Fibroblast of upper back skin (primary cell): ENCODE measurements at places on chromosomes 11 and 22.

- DNase-seq, result peak; percentile 55
Measured at GRCh38 chr11:75365711-75366181, 14.3 kb upstream of the ARRB1 start.

- DNase-seq, result no peak
Measured at GRCh38 chr11:40506226-40506625, 953.2 kb downstream of the LRRC4C start.

DNA sequence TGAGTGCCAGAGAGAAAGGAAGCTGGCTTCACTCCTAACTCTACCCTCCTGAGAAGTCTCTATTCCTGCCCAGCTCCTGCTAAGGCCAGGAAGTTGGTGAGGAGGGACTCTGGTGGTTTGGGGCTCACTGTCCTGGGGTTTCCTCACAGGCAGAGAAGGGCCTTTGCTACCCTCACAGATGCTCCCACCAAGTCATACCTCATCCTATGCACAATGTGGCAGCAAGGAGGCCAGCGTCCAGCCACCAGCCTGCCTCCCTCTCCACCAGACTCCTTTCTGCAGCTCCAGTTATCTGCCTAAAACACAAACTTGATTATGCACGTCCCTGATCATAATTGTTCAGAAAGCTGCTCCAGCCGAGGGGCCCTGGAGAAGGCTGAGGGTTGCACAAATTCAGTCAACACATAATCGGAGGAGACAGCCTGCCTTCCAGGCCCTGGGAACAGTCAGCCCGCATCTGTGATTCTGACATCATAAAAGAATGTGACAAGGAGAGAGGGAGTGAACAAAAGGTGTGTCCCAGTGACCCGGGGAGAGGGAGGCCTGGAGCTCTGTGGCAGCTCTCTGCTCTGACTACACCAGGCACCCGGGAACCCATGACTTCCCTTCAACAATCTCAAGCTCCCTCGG is 28.8 kb downstream of the DKK3 start:
- peak; percentile 52 for DNase-seq

- no peak for DNase-seq
Measured at GRCh38 chr22:32573991-32574390, 99.4 kb downstream of the FBXO7 start.

- no peak for DNase-seq
Measured at GRCh38 chr11:68939583-68940555, 36.2 kb downstream of the IGHMBP2 start.

DNA sequence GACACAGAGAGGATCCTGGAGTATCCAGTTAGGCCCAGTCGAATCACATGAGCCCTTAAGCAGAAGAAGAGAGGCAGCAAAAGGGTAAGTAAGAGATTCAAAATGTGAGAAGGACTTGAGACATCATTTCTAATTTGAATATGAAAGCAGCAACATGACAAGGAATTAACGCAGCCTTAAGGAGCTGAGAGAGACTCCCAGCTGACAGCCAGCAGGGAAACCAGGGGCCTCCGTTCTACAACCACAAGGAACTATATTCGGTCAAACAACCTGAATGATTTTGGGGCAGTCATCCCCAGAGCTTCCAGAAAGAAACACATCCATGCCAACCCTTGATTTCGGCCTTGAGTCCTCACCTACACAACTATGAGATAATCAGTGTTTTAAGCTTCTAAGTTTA is 189.7 kb upstream of the MTNR1B start:
- no peak for DNase-seq

DNA sequence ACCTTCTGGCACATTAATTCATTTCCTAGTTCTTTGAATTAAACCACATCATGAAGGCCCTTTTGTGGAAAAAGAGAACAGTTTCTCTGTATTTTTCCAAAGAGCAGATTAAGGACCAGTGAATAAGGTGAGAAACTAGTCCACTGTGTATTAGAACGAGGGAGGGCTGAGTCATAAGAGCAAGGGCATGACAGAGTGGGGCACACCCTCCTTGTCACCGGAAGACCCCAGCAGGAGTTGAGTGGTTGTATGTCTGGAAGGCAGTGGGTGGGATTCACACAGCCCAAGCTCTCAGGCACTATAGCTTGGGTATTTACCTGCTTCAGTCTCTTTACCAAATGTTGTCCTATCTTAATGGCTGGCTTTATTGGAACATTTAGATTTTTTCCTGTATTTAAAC is 86.8 kb downstream of the BMAL1 start:
- DNase-seq, result no peak

DNA sequence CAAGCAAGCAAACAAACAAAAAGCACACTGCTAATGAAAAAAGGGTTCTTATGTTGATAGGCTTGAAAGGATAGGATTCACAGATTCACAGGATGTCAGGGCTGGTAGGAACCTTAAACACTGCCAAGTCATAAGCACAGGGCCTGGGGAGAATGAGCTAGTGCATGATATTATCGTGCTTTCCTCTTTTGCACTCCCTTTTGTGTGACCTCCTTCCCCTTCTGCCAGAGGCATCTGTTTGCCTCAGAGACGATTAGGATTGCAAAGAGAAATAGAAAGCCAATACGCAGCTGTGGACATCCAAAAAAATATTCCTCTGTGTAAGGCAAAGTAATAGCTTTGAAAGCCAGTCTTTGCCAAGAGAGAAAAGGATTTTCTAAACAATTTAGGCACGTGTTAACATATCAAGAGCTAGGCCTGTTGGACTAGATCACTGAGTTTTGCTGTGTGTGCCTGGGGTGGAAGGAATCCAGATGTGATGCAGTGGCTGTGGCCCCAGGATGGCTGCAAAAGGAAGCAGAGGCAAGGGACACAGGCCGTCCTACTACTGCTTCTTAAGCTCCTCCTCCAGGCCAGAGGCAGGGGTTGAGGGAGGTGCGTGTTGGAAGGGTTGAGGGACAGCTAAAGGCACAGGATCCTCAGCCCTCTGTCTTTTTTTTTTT is 30.6 kb downstream of the MCHR1 start:
- DNase-seq, result no peak

DNA sequence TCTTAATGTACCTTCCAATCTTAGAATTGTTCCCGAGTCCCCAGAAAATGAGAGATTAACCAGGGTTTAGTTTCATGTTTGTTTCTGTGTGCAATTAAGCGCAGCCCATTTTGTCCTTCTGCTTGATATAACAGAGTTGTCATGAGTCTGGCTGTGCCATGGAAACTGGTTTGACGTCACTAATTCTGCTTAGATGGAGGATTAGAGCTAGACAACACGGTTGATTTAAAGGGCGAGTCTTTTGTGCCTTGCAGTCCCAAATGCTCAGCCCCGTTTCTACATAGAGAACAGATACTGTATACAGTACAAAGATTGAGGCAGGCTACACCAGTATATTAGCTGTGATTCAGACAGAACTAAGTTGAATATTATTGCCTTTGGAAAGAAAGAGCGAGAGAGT is 45.5 kb upstream of the ALKBH3 start:
- DNase-seq, result no peak

DNA sequence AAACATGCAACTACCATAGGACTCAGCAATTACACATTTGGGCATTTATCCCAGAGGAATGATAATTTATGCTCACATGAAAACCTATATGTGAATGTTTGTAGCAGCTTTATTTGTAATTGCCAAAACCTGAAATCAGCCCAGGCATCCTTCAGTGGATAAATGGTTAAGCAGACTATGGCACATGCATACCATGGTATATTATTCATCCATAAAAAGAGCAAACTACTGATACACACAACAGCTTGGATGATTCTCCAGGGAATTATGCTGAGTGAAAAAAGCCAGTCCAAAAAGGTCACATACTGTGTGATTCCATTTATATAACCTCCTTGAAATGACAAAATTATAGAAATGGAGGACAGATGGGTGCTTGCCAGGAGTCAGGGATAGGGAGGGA is 86.7 kb downstream of the ALX4 start:
- DNase-seq, result peak; percentile 88
